ENCODE measurements at places on chromosomes 7 and 10.

DNA sequence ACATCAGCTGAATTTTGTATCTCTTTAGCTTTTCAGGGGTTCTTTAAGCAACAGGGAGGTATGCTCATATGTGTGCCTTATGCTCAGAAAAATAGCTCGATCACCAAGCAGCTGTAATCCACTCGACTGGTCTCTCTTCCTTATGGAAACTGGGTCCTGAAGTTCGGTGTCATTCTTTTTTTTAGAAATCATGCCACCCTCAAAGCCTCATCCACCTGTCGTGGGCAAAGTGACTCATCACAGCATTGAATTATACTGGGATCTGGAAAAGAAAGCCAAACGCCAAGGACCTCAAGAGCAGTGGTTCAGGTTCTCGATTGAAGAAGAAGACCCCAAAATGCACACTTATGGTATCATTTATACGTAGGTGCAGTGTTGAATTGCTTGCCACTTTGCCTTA is 83.6 kb downstream of the FANK1 start:
- peaks cover 23% of the 10 kb centered on the region for H3K4me1 ChIP-seq
- no peaks in the 10 kb centered on the region for H3K27me3 ChIP-seq
- no peak for DNase-seq
- H3K4me3 ChIP-seq = no peak overlapping the region

- no peak for DNase-seq
- H3K27me3 ChIP-seq = no peaks in the 10 kb centered on the region
- H3K36me3 ChIP-seq = no peaks in the 10 kb centered on the region
- H3K4me3 ChIP-seq = peak overlapping the region; percentile 7
- peak overlapping the region; percentile 70 for H3K27ac ChIP-seq
Observed at GRCh38 chr7:104973227-104973626, 40.8 kb upstream of the KMT2E start.

DNA sequence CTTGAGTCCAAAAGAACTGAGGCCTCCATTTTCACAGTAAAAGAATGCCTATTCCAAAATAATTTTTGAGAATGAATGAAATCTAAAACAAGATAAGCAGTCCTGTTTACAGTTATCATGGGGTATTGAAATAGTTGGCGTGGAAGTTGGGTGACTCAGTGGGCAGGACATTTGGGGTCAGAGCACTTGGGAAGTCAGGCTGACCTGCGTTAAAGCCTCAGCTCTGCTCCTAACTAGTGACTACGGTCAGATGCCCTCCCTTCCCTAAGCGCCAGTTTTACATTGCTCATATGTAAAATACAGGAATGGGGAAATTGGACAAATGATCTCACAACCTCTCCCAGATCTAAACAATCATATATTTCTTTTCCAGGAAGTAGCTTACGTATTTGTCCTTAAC is 2.3 kb upstream of the PAPSS2 start:
- DNase-seq = peak; percentile 64
- H3K4me3 ChIP-seq = no peak overlapping the region
- no peaks in the 10 kb centered on the region for H3K36me3 ChIP-seq
- H3K27me3 ChIP-seq = no peaks in the 10 kb centered on the region

- DNase-seq = no peak
- H3K4me3 ChIP-seq = no peak overlapping the region
- no peaks in the 10 kb centered on the region for H3K27me3 ChIP-seq
- H3K27ac ChIP-seq = no peak overlapping the region
Observed at GRCh38 chr10:77072361-77072835, 565.2 kb downstream of the KCNMA1 start.

- DNase-seq = no peak
- no peak overlapping the region for H3K4me3 ChIP-seq
- H3K36me3 ChIP-seq = no peaks in the 10 kb centered on the region
- H3K4me1 ChIP-seq = no peaks in the 10 kb centered on the region
Observed at GRCh38 chr7:129688503-129689222, 77.1 kb downstream of the NRF1 start.

All from astrocyte (in vitro differentiated cells and primary cell).